ENCODE measurements at places on chromosomes 7 and 10. TPM values are rescaled to one million over a fixed set of nuclear protein-coding genes. Genes with fewer than 3 reads are reported as not detected.

WAPL gene
- total RNA-seq, result 19.7 TPM

NKX1-2 gene
- not detected for total RNA-seq

- no peak for DNase-seq
Observed at GRCh38 chr7:101628522-101628921, 574 bp downstream of the MYL10 start.

- no peak for DNase-seq
Observed at GRCh38 chr10:28410420-28411135, 107.7 kb upstream of the MPP7 start.

GRCh38 chr7:30888747-30889146, 22.9 kb upstream of the AQP1 start:
- no peak for DNase-seq

- DNase-seq, result no peak
Observed at GRCh38 chr7:104175361-104175984, 32.3 kb downstream of the ORC5 start.

DNA sequence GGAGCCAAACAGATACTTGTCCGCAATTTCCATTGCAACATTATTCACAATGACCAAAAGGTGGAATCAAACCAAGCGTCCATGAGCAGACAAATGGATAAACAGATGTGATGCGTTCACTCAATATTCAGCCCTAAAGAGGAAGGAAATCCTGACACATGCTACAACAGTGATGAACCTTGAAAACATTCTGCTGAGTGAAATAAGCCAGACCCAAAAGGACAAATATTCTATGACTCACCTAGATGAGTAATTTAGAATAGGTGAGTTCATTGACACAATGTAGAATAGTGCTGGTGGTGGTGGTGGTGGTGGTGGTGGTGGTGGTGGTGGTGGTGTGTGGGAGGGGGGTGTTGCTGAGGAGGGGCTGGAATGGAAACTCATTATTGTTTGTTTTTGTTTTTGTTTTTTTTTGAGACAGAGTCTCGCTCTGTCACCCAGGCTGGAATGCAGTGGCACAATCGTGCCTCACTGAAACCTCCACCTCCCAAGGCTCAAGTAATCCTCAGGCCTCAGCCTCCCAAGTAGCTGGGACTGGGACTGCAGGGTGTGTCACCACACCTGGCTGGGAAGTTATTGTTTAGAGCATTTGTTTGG, 28.6 kb downstream of the SMKR1 start:
- DNase-seq, result no peak

GRCh38 chr10:49395741-49396665, at the start of gene DRGX:
DRGX (minus strand) TSS chr10:49396089; CDS start chr10:49395440, 649 bp downstream.
- no peak for DNase-seq

GRCh38 chr7:22715969-22716368, 11.0 kb upstream of the IL6 start:
- no peak for DNase-seq

GRCh38 chr10:131997366-131998049, 15.8 kb upstream of the BNIP3 start:
- DNase-seq, result peak; percentile 80

GRCh38 chr10:191703-192518, 56.7 kb downstream of the ZMYND11 start:
- DNase-seq, result no peak

TCAF2 gene
- 0.27 TPM for total RNA-seq

DNA sequence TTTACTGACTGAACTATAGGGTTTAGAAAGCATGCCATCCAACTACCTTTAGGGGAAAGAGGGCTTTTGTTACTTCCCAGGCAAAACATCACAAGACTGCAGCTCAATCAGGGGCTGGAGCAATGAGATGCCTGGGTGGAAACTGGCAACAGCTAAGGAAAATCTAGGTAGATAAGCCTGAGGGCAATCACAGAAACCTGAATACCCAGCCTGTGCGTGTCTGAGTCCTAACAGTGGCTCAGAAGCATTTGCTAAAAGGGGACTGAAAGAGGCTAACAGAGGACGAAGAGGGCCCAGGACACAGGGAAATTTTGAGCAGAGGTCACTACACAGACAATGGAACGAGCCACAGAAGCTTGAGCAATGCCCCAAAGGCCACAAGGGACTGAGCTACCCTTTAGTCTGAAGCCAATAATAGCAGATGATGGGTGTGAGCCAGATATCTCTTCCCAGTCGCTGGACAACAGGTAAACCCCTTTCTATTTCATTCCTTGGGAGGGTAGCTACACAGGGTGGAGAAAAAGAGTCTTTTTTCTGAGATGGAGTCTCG, 79.1 kb downstream of the ITGA8 start:
- DNase-seq, result no peak

GRCh38 chr7:86199881-86200614, 443.7 kb upstream of the GRM3 start:
- DNase-seq, result no peak

CACNA2D1 gene
- total RNA-seq, result 38.5 TPM

- DNase-seq, result no peak
Observed at GRCh38 chr7:126436213-126436868, 816.4 kb downstream of the GRM8 start.

- no peak for DNase-seq
Observed at GRCh38 chr7:51732951-51733350, 416.3 kb upstream of the COBL start.

- no peak for DNase-seq
Observed at GRCh38 chr10:130470286-130470685, 334.1 kb downstream of the GLRX3 start.

GRCh38 chr7:6556196-6556595, 4.9 kb upstream of the GRID2IP start:
- no peak for DNase-seq

ARHGAP12 gene
- 21.7 TPM for total RNA-seq

JAKMIP3 gene
- 1.5 TPM for total RNA-seq

DNA sequence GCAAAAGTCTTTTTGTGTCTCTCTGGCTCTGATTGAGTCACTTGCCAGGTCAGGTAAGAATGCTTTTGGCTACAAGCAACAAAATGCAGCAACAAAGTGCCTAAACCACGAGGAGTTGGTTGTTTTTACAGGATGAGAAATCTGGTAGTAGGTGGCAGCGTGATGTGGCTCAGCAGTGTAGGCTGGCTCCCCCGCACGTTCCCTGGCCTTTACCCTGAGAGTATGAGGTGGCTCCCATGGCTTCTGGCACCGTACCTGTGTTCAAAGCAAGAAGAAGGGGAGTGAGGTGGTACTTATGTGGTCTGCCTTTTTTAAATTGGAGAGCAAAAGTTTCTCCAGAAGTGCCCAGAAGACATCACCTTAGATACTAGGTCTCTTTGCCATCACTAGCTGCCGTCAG, 11.7 kb downstream of the PRKRIP1 start:
- DNase-seq, result no peak

DNA sequence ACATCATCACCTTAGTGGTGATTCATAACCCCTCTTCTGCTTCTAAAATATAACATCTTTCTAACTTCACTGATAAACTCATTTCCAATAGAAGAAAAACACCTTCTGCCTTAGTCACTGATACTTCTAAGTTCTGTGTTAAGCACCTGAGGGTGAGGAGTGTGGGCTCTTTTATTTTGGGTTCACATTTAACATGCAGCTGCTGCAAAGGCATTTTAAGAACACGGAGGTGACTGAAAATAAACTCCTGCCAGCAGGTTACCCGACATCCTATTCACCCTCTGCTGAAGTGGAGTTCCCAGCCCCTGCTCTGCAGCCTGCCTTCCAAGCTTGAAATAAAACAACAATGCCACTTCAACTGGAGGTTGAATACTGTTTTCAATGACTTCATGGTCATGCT, 202.9 kb upstream of the PLXNA4 start:
- DNase-seq, result no peak

OR2A42 gene
- not detected for total RNA-seq

GRCh38 chr10:125146791-125147579, 13.4 kb downstream of the CTBP2 start:
- DNase-seq, result no peak

GIMAP2 gene
- 4.7 TPM for total RNA-seq

DNA sequence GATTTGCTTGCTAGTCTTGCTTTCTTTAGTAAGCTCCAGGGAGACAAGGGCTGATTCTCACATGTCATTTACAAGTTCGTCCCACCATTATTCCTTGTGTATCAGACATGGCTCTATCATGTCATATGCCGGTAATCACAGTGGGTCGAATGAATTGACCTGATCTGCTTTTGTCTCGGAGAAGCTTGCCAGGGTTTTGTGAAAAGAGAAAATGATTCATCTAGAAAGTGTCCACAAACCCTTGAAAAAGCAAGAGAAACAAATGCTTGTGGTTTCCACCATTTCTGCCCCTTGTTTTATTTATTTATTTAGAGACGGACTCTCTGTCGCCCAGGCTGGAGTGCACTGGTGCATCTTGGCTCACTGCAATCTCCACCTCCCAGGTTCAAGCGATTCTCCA, 278.5 kb downstream of the TCF7L2 start:
- DNase-seq, result no peak

TPST1 gene
- total RNA-seq, result 5.1 TPM

GPR141 gene
- 0.38 TPM for total RNA-seq

PHF14 gene
- total RNA-seq, result 12.2 TPM

- DNase-seq, result no peak
Observed at GRCh38 chr7:36545291-36545690, 155.6 kb downstream of the ANLN start.

DNA sequence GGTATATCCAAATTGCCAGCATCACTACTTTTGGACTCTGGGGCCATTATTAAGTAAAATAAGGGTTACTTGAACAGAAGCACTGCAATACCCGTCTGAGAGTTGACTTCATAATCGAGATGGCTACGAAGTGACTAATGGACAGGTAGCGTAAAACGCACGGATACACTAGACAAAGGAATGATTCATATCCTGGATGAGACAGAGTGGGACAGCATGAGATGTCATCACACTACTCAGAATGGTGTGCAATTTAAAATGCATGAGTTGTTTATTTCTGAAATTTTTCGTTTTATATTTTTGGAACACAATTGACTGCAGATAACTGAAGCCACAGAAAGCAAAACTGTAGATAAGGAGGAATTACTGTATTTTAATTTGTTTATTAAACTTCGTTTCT, 421.5 kb upstream of the LRGUK start:
- DNase-seq, result no peak

- DNase-seq, result no peak
Observed at GRCh38 chr7:140360697-140361229, 37.6 kb downstream of the SLC37A3 start.

GRCh38 chr7:128323459-128324367, 20.0 kb downstream of the RBM28 start:
- DNase-seq, result peak; percentile 52

- DNase-seq, result no peak
Observed at GRCh38 chr10:63208986-63209385, 75.9 kb downstream of the NRBF2 start.

GRCh38 chr7:124403587-124403986, 362.0 kb downstream of the GPR37 start:
- DNase-seq, result no peak

ZNF467 gene
- total RNA-seq, result 5.2 TPM

DNA sequence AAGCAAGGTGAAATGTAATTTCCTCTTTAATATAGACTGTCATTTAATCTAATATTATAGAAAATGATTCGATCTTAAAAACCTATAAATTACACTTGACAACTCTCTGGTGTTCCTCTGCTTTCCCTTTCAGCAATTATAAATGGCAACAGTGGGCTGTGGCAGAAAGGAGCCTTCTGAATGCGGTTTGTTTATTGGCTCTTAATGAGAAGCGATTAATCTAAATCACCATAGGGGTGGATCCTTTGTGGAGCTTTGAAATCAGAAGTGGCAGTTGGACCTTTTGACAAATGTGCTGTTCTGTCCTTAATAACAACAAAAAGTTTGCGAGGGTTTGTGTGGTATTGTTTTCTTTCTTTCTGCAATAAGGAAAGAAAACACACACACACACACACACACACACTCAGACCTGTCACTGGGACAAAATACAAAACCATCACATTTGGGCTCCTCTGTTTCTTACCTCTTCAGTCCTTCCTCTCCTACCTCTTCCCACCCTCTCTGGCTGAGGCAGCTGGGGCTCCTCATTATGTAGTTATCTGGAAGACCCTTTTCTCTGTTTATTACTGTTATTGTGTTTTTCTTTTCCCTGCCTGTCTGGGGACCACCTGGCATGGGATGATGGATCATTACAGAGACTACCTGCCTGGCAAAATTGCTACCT, 316.2 kb downstream of the SORCS3 start:
- no peak for DNase-seq

ZNF853 gene
- 10.7 TPM for total RNA-seq

DNA sequence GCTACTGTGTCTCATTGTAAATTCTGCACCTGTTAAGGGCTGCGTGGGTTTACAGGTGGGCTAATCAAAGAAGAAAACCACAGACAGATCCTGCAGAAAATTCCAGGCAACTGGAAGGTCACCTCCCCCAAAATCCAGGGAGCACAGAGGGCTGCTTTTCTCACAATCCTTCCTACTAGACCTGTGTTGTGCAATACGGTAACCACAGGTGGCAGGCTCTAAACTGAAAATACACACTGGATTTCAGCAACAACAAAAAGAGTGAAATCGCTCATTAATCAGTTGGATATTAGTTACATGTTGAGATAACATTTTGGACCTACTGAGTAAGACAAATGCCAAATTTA, 83.2 kb downstream of the SLC16A9 start:
- no peak for DNase-seq

ADIRF gene
- 43.2 TPM for total RNA-seq

DNA sequence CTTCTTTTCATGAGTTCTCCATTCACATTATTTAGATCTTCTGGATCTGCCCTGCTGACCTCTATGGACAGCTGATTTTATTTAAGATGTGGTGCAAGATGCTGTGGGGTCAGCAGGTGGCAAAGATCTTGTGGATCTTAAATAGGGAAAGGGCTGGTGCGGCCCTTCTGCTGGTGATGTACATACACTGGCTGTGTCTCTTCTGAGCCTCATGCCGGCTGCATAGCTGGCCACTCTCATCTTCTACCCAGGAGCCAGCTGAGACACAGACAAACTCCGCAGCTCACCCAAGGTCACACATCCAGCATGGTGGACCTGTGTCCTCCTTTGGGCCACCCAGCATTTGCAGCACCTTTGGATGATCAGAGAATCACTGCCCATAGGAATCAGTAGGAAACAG, 9.7 kb downstream of the RBP3 start:
- no peak for DNase-seq

Measured in Right ventricle myocardium superior (tissue), 1 donor.